Thoracic aorta (tissue), 2 donors: ENCODE measurements at places on chromosomes 3 and 15. TPM values are rescaled to one million over a fixed set of nuclear protein-coding genes. Genes with fewer than 3 reads are reported as not detected.

- DNase-seq: no peak
Observed at GRCh38 chr3:9351709-9352126, 11.1 kb upstream of the THUMPD3 start.

DNA sequence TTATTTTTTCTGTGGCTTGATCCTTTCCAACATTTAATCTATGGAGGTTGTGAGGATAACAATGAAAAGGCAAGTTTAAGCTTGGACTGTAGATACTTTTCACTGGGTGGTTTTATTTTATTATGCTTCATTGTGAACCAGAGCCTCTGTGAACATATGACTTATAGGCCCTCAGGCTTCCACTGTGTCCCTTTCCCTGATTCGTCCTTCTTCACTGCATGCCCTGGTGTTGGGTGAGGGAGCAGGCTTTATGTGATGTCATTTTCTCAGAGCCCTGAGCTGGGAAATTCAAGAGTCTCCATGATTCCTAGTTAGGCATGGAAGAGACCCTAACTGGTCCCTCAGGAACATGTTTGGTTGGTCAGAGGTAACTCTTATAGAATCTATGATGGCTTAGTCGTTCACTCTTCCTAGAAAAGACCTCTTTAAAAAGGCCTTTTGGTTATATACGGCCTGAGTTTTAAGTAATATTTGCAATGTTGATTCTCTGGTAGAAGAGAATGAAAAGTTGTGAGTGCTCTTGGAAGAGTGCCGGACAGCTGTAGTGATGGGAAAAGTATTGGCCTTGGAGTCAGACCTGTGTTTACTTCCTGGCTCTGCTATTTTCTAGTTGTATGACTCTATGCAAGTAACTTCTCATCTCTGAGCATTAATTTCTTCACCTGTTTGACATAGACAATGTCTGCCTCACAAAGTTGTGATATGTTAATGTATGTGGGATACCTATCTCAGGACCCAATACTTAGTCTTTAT lies 168.4 kb downstream of the LPP start:
- DNase-seq: no peak

DNA sequence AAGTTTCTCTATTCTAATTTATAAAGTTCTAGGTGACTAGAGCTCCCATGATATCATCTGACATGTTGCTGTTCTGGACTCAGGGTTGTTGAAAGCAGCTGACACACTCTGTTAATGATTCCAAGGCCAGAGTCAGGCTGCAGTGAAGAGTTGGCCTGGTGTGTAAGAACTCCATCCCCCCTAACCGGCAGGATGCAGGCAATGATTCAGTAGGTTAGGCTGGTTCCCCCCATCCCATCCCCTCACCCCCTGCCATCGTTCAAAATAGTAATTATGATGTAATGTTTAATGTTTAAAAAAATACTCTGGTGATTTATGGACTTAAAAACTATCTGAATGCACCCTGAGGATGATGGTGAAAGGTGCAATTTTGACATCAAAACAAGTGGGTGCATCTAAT lies 4.6 kb upstream of the TRIM71 start:
- no peak for DNase-seq

DNA sequence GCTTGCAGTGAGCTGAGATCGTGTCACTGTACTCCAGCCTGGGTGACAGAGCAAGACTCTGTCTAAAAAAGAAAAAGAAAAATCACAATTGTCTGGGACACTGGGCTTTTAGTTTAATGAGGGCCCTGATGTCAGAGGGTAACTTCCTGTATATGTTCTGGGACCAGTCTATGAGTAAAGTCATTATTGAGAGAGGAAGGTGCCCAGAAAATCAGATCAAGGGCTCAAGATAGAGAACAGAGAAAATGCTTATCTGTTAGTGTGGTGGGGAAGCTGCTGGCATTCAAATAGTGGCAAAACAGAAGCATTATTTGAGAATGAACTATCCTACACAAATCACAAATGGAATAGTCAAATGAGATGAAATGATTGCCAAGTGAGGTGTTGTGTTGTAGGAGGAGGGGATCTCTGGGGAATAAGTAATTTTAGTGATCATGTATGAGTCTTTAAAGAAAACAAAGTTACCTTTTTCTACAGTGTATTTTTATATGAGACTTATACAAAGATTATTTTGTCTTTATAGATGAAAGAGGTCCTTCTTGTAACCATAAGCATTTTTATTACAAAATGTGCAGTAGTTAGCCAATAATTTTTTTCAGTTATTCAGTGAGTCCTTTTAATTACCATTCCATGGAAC lies 13.4 kb downstream of the ARIH2 start:
- DNase-seq: no peak

DNA sequence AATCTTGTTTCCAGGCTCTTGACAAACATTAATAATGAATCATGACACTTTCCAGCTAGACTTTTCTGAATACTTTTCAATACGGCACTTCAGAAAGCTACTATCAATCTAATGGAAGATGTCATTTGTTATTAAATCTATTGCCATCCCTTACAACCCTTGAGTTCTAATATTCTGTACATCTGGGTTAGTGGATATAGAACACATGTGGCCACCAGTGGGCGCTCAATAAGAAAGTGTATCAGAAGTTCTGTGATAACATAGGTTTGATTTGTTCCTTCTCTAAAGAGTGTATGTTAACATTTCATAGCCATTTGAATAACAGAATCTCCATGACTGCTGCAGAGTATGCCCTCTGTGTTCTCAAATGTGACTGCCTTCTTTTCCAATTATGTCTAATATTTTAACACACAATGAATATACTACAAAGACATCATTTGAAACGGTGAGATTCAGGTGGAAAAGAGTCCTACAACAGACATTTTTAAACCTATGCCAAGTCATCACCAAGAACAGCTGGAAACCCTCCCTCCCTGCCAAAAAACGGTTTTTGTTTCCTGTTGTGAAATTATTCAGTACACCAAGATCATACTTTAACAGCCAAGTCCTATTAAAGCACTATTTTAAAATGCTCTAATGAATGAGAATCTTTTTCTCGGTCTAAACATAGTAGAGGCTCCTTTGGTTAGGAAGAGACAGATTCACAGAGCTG lies 22.2 kb downstream of the ALDH1A2 start:
- DNase-seq: no peak

DNA sequence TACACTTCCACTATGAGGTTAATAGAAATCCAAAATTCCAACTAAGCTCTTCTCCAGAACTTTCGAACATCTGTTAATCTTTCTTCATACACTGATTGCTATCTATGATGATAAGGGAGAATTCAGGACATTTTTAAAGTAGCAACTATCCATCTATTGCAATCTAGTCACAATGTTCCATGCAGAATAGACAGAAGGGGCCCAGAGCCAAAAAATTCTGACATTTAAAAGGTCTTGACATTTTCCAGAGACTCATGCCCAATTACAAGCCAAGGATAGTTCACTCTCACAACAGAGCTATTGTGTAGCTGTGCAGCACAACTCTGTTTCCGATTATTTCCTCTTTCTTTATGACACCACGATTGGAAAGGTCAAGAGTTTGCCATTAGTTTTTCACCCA lies 999.7 kb upstream of the ALCAM start:
- no peak for DNase-seq

GRCh38 chr15:96362755-96363651 lies 32.5 kb downstream of the NR2F2 start:
- DNase-seq: no peak

- no peak for DNase-seq
Observed at GRCh38 chr3:35565048-35565447, 74.3 kb upstream of the ARPP21 start.

DNA sequence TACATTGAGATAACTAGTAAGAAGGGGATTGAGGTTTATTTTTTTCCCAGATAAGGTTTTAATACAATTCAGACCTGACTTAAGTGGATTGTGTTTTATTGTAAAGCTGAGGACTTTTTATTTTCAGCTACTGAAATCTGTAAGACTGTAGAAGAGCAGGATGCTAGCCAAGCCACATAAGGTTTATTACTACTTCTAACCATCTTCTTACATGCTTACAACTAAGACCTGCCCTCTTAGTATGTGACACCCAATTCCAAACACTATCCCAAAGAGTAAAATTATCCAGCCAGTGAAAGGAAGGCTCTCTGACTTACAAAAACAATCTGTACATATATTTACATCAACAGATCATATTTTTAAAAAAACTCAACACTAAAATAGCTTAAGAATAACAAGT lies 564.5 kb upstream of the NAALADL2 start:
- DNase-seq: no peak

DNA sequence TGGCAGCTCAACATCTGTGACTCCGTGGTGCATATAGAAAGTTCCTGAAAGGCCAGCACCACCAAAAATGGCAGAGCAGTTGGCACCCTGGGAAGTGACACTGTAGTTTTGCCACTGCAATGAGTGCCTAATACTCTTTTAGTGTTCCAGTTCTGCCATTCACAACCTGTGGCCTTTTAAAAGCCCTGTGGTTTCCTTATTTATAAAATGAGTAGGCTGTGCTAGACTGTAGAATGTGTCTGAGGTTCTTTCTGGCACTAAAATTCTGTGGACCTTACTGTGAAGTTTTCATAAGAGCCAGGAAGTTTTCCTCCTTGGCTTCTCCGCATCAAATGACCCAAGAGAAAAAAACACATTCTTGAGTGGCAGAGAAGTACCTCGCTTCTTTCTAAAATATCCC lies 74.1 kb downstream of the MME start:
- DNase-seq: no peak

- no peak for DNase-seq
Observed at GRCh38 chr15:50884540-50884939, 23.9 kb upstream of the AP4E1 start.

- no peak for DNase-seq
Observed at GRCh38 chr3:43196721-43197120, 89.6 kb upstream of the SNRK start.

DNA sequence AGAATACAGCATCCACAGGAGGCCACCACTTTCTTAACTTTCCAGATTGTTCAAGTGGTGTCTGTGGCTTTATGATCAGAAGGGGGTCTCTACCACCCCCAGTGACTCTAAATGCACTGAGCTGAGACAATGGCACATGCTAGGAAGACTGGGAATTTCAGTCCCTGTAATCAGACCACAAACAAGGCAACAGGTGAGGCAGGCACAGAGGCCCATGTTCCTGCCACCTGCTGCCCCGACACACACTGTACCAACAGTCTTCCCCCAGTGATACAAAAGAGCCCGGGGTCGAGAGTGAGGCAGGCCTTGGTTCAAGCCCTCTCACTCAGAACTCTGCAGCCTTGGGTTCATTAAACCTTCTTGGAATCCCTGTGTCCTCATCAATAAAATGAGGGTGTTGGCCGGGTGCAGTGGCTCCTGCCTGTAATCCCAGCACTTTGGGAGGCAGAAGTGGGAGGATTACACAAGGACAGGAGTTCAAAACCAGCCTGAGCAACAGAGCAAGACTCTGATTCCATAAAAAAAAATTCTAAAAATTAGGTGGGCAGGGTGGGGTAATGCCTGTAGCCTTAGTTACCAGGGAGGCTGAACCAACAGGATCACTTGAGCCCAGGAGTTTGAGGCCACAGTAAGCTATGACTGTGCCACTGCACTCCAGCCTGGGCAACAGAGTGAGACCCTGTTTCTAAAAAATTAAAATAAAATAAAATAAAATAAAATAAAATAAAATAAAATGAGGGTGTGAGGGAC lies 55.8 kb downstream of the ADCY5 start:
- DNase-seq: no peak

GRCh38 chr3:119548341-119548740 lies 11.1 kb downstream of the CD80 start:
- DNase-seq: no peak

- DNase-seq: no peak
Observed at GRCh38 chr15:60353245-60353920, 44.4 kb downstream of the ANXA2 start.

- no peak for DNase-seq
Observed at GRCh38 chr15:95085056-95085455, 853.7 kb downstream of the MCTP2 start.

GRCh38 chr15:57343498-57343897 lies 32.8 kb upstream of the CGNL1 start:
- no peak for DNase-seq

GRCh38 chr15:76565366-76565765 lies 228.8 kb downstream of the ISL2 start:
- no peak for DNase-seq

DNA sequence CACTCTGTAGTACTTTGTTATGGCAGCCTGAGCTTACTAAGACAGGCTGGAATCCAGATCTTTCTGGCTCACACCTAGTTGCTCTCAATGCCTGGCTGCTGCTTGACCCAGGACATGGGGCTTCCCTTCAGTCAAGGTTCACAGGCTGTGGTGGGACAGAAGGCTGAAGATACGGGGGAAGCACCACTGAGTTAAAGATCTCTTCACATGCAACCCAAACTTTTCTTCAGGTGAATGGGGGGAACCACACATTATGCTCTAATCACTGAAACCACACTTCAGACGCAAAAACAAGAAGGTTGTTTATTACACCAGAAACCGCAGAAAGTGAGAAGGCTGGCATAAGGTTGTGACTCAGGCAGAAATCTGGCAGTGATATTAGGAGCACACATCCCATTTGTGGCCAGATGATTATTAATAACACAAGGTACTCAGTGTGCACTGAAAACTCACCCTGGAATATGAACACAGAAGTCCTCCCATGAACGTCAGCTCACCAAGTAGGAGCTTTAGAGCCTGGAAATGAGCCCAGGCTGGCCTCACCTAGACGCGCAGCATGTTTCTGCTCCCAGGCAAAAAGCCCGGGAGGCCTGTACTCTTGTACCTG lies 230.5 kb upstream of the CHRNA7 start:
- DNase-seq: no peak

DNA sequence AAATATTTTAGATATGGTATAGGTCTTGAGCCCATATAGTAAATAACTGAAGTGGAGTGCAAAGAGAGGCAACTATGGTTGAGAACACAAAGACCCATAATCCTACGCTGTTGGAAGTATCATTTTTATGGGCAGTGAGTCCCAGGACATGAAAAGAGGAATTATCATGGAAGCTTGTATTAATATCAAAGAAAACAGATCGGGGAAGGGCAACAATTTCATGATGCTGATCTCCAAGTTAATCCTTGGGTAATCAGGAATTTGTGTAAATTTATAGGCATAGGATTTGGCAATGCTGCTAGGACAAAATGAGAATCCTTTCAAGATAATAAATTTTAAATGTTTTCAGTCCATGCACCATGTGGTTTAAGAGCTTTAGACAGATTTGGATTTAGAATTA lies 40.2 kb upstream of the PYDC2 start:
- no peak for DNase-seq

DNA sequence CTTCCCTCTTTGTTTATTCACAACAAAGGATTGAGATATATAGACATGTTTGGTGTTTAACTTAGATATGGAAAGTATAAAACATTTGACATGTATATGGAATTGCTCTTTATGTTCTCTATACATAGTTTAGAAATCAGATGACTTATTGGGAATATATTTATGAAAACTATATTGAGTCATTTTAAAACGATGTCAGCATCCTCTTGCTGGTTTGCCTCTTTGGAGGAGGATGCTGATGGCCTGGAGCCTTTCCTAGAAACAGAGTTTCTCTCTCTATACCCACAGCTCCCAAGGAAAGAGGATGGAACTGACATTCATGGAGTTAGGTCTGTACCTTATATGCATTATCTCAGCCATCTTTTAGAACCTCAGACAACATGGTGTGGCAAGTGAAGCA lies 40.3 kb downstream of the ZBTB38 start:
- DNase-seq: no peak

- no peak for DNase-seq
Observed at GRCh38 chr3:37734886-37735285, 126.8 kb upstream of the CTDSPL start.

The LMLN gene
- total RNA-seq: 4.1 TPM

The UROC1 gene
- not detected for total RNA-seq

The LINGO1 gene
- 4.6 TPM for total RNA-seq

The SAMMSON gene
- total RNA-seq: 25.3 TPM

The OSBPL10 gene
- total RNA-seq: 108 TPM

The CACNA2D2 gene
- total RNA-seq: 4.2 TPM

The TMEM207 gene
- total RNA-seq: not detected

The CHRFAM7A gene
- 7.6 TPM for total RNA-seq

The GRM7 gene
- 0.68 TPM for total RNA-seq

The GOLGA8T gene
- total RNA-seq: not detected
